ENCODE measurements at places on chromosomes 12 and 14.

- no peak for DNase-seq
Measured at GRCh38 chr14:77340389-77340788, 19.6 kb downstream of the GSTZ1 start.

DNA sequence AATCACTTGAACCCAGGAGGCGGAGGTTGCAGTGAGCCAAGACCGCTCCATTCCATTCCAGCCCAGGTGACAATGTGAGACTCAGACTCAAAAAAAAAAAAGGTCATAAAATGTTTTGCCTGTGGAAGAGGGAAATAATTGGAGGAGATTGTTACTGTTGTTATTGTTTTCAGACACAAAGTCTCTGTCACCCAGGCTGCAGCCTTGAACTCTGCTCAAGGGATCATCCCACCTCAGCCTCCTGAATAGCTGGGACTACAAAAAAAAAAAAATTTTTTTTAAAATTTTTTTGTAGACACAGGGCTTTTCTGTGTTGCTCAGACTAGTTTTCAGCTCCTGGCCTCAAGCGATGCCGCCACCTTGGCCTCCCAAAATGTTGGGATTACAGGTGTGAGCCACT, 33.9 kb downstream of the ARID2 start:
- no peak for DNase-seq

DNA sequence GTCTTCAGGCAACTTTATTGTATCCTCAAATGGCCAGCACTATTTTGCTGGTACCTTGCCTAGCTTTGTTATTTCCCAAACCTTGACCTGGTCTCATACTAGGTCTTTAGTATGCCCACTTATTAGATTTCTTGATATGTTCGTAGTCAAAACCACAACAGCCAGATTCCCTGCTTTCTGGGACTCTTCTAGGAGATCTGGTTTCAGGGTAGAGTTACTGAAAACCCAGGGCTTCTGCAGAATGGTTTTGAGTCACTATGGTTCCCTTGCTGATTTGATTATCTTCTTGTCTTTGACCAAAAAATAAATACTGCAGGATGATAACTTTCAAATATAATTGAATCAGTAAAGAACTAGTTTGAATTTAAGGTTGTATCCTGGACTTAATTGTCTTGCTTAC, 211.2 kb downstream of the FUT8 start:
- DNase-seq: no peak

GRCh38 chr14:76998910-76999309, 29.6 kb downstream of the IRF2BPL start:
- no peak for DNase-seq

GRCh38 chr12:54058128-54058768, 4.6 kb downstream of the HOXC4 start:
- DNase-seq: no peak

GRCh38 chr12:59075968-59076490, 155.7 kb upstream of the LRIG3 start:
- DNase-seq: no peak
